ENCODE measurements at places on chromosomes 16 and 17.

DNA sequence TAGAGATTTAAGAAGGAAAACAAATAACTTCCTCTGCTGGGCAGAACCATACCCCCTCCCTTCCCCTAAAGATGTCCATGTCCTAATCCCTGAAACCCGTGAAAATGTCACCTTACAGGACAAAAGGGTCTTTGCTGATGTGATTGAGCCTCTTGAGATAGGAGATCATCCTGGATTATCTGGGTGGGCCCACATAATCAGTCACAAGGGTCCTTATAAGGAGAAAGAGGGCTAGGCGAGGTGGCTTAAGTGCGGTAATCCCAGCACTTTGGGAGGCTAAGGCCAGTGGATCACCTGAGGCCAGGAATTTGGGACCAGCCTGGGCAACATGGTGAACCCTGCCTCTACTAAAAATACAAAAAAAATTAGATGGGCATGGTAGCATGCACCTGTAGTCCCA, 12.0 kb upstream of the SLC39A11 start:
- no peak for ATAC-seq

- no peak for ATAC-seq
These were observed 1.2 kb downstream of the NFATC3 start for GRCh38 chr16:68086336-68086841.

- no peak for ATAC-seq
These were observed 44.8 kb upstream of the NOG start for GRCh38 chr17:56548661-56549060.

- no peak for ATAC-seq
These were observed 15.5 kb downstream of the SPACA3 start for GRCh38 chr17:33007186-33007585.

DNA sequence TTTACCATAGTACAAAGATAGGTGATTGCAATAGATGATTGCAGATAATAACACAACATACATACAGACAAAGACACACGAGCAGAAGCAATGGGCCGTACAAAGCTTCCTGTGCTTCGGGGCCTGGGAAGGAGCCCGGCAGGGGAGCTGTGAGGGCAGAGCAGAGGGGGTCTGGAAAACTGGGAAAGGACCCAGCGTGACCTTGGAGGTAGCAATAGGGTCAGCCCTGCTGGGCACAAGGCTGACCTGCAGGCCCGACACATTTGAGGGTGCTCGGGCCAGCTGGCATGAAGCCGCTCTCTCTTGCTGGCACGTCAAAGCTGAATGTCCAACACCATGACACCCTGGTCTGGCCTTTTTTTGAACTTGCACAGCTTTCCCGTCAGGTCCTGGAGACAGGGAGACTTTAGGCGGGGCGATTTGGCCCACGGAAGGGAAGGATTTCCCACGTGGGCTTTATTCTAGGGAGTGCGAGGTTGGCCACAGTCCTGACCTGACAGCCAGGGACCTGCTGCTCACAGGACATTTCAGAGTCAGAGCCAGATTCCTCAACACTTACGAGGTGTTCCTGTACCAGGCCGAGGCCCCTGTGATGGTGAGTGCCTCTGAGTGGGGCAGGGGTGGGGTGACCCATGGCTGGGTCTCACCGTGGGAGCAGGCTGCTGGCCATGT, 83.2 kb downstream of the NTN1 start:
- ATAC-seq = no peak

DNA sequence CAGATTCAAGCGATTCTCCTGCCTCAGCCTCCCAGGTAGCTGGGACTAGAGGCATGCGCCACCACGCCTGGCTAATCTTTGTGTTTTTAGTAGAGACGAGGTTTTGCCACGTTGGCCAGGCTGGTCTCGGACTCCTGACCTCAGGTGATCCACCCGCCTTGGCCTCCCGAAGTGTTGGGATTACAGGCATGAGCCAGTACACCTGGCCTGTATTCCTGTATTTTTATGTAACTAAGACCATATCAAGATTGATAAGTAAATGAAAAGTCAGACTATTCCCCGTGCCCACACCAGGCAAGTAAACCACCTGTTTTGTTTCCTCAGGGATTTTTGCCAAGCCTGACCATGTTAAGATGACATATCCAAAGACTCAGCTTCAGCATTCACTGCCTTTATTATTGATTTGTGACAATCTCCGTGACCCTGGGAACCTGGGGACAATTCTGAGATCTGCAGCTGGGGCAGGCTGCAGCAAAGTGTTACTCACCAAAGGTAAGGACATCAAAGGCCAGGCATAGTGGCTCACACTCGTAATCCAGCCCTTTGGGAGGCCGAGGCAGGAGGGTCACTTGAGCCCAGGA, 5.6 kb downstream of the MRM3 start:
- no peak for ATAC-seq

GRCh38 chr17:42704837-42705494, 22.6 kb downstream of the CNTNAP1 start:
- ATAC-seq = peak; percentile 92

GRCh38 chr17:77942112-77942988, 16.2 kb upstream of the TNRC6C start:
- no peak for ATAC-seq

DNA sequence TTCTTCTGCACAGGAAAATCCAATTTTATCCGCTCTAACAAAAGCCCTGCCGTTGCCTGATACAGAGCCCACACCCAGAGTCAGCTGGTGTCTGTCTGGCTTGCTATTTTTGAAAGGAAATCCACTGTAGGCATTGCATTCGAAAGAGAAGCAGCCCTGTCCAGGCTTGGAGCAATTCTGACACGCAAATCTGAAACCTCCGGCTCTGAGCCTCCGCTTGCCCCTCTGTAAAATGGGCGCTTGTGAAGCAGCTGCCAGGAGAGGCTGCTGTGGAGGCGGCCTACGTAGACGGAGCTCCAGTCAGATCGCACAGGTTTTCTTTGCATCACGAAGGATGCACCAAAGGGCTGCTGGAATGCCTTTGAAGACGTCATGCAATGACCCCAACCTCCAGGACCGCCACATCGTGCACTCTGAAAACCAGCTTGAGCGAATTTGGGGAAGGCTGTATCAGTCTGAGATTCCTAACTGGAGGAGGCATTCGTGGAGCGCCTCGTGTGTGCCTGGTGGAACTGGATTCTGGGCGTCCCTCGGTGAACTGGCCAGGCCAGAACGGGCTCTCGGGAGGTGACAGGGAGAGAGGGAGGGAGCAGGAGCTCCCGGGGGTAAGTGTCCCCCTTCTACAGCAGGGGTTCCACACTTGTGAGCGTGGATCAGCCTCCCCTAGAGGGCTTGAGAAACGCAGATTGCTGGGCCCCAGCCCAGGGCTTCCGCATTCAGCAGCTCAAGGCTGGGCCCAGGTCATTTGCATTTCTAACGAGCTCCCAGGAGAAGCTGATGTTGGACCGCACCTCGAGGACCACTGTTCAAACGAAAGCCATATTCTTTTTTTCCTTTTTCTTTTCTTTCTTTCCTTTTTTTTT, 215.5 kb downstream of the MRTFB start:
- peak; percentile 2 for ATAC-seq

DNA sequence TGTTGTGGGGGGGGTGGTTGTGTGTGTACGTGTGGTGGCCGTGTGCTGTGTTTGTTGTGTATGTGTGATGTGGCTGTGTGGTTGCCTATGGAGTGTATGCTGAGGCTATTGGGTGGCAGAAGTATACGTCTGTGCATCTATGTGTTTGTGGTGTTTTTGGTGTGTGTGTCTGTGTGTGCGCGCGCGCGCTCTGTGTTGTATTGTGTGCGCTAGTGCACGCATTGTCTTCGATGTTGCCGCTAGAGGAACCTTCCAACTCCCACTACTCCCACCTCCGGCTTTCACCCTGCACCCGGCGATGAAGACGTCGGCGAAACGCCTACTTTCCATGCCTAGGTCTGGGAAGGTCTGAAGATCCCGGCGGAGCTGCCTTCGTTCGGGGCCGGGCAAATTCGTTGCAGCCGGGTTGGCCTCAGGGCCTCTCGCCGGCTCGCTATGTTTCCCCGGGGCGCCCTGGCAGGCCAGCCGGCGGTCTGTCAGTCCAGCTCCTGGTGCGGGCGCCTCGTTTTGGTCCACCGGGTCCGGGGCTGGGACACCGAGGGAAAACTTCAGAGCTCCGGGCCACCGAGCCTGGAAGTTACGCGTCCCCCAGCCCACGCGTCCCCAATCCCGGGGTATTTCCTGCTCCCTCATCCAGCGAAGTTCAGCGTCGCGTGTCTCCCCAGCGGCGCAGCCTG, 5.2 kb upstream of the DLX4 start:
- no peak for ATAC-seq

- no peak for ATAC-seq
These were observed 2.9 kb downstream of the C17orf67 start for GRCh38 chr17:56830726-56831368.

DNA sequence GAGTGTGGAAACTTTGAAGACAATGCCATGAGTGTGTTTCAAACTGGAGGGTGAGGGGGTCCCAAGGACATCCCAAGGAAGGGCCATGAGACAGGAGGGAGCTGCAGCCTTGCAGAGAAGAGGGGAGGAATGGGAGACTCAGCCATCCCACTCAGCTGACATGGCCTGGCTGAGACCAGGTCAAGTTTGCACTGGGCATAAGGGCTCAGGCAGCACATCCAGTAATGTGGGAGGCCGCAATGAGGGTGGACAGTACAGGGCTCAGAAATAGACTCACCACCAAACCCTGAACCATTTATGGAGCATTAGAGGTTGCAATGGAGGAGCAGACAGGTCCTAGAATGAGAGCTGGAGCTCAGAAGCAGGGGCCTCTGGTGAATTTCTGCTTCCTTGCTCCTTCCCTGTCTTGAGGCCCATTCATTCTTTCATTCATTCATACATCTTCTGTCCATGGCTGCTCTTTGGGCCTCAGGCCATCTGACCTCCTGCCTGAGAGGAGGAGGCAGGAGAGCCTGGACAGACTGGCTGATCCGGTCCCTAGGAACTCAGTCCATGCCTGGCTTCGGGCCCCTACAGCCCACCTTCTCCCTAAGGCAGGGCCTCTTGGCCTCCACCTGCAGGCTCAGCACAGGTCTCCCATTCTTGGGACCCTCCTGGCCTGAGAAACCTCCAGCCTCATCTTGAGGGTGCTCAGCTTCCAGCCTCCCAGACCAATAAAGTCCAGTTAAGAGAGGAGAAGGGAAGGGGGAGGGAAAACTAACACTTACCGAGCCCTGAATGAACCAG, 70.5 kb upstream of the CDH5 start:
- ATAC-seq = no peak

GRCh38 chr17:75508931-75509361, 6.4 kb downstream of the CASKIN2 start:
- no peak for ATAC-seq

DNA sequence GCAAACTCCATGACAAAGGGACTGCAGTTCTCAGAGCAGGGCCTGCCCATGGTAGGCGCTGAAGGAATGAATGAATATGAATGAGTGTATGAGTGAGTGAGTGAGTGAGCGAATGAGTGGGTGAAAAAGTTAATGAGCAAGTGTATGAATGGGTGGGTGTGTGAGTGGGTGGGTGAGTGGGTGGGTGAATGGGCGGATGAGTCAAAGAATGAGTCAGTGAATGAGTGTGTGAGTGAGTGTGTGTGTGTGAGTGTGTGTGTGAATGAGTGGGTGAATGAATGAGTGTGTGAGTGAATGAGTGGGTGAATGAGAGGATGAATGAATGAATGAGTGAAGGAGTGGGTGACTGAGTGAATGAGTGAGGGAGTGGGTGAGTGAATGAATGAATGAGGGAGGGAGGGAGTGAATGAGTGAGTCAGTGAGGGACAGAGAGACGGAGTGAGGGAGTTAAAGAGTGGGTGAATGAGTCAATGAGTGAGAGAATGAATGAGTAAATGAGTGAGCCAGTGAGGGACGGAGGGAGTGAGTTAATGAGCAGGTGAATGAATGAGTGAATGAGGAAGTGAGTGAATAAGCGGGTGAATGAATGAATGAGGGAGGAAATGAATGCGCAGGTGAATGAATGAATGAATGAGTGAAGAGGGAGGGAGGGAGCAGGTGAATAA, 11.1 kb upstream of the CHMP6 start:
- ATAC-seq = peak; percentile 83

DNA sequence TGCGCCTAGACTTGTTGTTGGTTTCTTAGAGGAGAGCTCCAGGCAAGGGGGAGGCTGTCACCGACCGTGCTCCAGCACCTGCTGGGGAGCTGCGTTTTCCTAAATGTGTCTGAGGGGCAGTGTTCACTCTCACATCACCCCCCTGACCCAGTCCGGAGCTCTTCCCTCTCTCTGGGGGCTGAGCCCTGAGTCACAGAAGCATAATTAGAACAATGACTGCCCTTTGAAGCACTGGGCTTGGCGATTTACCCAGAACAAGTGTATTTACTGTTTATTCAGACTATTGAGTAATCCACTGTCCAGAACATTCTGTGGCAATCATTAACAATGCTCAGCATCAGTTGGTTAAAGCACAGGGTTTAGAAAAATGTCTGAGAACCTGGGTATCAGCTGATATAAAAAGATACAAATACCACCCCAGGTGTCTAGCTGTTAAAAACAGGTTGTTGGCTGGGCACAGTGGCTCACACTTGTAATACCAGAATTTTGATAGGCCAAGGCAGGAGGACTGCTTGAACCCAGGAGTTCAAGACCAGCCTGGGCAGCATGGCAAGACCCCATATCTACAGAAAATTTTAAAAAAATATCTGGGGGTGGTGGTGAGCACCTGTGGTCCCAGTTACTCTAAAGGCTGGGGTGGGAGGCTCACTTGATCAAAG, 8.1 kb downstream of the CES4A start:
- no peak for ATAC-seq

DNA sequence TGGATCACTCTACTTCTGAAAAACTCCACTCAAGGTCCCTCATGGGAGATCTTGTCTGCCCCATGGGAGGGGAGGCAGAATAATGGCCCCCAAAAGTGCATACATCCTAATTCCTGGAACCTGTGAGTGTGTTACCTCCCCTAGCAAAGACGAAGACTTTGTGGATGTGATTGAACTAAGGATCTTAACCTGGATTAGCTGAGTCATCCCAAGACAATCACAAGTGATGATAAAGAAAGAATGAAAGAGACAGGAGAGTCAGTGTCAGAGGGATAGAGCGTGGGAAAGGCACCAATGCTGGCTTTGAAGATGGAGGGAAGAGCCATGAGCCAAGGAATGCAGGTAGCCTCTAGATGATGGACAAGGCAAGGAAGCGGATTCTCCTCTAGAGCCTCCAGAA, 374.7 kb upstream of the DYNLRB2 start:
- ATAC-seq = no peak

GRCh38 chr17:58968426-58969061, 138.1 kb downstream of the TRIM37 start:
- ATAC-seq = no peak

GRCh38 chr16:87918866-87919680, 17.3 kb downstream of the CA5A start:
- ATAC-seq = no peak

- ATAC-seq = no peak
These were observed 17.7 kb upstream of the ASGR1 start for GRCh38 chr17:7196651-7197401.
